ENCODE measurements at places on chromosomes 11 and 22.

DNA sequence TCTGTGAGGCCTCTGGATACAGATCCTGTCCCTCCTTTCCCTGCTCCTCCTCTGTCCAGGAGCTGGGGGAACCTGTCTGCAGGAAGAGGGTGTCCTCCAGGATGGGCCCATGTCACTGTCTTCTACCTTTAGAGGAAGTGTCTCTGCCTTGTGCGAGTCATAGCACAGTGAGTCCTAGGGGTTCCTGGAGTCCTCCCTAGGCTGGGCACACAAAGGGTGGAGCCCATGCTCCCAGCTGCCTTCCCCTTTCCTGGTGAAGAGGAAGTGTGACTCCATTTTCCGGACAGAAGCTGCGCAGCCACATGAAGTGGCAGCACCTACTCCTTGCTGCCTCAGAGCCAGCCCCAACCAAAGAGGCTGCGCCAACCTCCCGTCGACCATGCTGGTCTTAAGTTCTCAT, 112.2 kb downstream of the CTTN start:
- DNase-seq: no peak

GRCh38 chr22:39915295-39915726, 14.4 kb downstream of the GRAP2 start:
- no peak for DNase-seq

GRCh38 chr11:111797145-111797581, 31.0 kb upstream of the PPP2R1B start:
- no peak for DNase-seq

GRCh38 chr11:66891851-66892660, 35.2 kb downstream of the LRFN4 start:
- peak; percentile 24 for DNase-seq

DNA sequence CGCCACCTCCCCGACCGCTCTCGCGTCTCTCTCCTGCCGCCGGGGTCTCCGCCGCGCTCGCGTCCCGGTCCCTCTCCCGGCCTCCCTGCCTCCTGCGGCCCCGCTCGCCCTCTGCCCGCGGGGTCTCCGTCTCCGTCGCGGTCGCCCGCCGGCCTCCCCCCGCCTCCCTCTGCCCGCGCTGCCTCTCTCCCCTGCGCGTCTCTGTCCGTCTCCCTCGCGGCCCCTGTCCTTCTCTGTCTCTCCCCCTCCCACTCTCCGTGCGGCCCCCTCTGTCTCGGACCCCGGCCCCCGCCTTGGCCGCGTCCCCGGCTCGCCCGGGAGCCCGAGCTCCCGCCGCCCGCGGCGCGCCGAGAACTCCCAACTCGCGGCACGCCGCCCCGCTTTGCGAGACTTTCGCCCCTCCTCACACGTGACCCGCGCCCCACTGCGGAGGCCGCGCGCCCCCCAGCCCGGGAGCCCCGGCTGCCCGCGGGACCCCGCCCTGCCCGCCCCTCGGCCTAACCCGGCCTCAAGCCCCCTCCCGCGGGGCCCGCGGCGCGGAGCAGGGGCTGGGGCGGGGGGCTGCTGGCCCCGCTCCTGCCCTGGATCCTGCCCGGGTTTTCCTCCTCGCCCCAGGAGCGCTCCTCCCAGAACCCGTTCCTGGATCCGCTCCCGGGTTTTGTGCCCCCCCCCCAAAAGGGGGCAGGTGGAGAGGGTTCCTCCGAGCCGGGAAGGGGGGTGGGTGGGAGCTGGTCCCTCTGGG, 702 bp upstream of the KCNJ4 start:
- DNase-seq: no peak

- no peak for DNase-seq
These were observed 126.5 kb downstream of the LDLRAD3 start for GRCh38 chr11:36070213-36070953.

- no peak for DNase-seq
These were observed 54.5 kb upstream of the FBXO3 start for GRCh38 chr11:33828604-33829429.

GRCh38 chr11:66479394-66480116, 679 bp upstream of the DPP3 start:
- DNase-seq: no peak

Measured in activated CD4-positive, alpha-beta T cell treated with anti-CD3 and anti-CD28 coated beads for 4 hours (primary cell).